Head of caudate nucleus (tissue), 42 donors: ENCODE measurements at places on chromosomes 5 and 9.

GRCh38 chr9:74697535-74697934, 190.2 kb downstream of the TRPM6 start:
- no peak for DNase-seq

- DNase-seq, result no peak
Measured at GRCh38 chr9:111154081-111154562, 115.9 kb upstream of the LPAR1 start.

DNA sequence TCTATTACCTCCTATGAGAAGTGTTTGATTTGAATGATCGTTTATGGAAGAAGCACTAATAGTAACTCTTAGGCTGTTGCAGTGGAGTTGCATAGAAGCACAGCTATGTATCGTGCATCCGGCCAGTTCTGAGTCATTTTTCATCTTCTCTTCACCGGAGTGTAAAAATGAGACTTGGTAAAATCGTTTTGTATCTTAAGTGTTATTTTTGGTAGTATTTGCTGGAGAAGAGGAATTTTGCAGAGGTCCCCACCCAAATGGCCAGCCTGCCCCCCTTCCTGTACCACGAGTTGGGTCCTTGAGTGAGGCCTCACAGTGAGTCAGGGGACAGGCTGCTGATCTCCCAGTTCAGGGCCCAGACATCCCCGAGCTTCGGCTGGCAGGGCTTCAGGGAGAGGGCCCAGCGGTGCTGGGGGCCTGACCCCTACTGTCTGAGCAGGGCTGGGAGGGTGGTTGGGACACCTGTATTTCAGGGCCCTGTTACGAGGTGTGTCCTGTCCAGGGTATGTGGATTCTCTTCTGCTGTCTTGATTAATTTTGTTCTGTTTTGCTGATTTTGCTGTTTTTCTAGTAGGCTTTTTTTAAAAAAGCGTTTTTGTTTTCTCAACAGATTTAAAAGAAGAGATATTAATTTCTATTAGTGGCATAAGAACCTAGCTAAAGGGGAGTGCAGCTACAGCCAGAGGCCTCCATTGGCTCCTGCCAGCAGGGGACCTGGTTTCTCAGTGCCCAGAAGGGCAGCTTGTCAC, 210.8 kb downstream of the TRIO start:
- DNase-seq, result no peak

GRCh38 chr9:91134608-91135007, 227.1 kb downstream of the AUH start:
- DNase-seq, result no peak

- DNase-seq, result no peak
Measured at GRCh38 chr5:74630453-74631066, 10.0 kb downstream of the ENC1 start.

DNA sequence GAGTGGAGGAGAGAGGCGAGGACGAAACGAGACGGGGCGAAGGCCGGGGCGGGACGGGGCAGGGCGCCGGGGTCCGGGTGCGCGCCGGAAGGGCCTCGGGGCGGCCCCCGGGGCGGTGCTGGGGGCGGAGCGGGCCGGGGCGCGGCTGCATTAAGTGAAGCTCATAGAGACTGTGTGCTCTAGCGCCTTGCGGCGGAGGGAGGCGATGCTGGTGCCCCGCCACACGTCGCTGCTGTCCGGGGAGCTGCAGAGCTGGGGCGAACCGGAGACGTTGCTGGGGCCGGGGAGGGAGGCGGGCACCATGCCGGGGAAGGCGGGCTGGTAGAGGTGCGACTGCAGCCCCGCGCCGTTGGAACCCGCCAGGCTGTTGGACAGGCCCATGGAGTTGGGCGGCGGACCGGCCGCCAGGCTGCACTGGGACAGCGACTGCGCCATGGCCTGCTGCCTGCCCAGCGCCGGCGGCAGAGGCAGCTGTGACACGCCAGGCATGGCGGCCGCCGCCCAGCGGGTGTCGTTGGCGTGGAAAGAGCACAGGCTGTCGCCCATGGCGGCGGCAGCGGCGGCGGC, 8.3 kb downstream of the OTP start:
- DNase-seq, result peak; percentile 49

GRCh38 chr5:150068071-150068470, 18.3 kb downstream of the CSF1R start:
- DNase-seq, result no peak

DNA sequence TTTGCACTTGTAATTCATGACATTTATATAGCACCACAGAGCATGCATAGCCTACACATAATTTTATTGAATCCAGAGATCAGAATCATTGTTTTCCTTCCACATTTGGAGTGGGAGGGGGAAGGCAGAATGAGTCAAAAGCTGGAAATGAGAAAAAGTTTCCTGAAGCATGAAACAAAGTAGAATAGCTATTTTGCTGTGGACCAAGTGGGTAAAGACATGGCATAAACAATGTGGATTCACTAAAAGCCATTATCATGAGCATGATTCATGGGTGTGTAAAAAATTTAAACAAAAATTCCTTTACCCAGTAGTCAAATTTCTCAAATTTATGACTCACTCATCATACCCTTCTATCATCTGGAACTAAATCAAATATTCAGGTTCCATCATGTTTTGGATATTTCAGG, 97.9 kb downstream of the YIPF5 start:
- no peak for DNase-seq

- no peak for DNase-seq
Measured at GRCh38 chr5:40406741-40407211, 272.9 kb upstream of the PTGER4 start.

- DNase-seq, result no peak
Measured at GRCh38 chr9:130677252-130677651, 12.9 kb downstream of the PRDM12 start.

GRCh38 chr9:129027224-129027684, 877 bp downstream of the SH3GLB2 start:
- DNase-seq, result no peak

DNA sequence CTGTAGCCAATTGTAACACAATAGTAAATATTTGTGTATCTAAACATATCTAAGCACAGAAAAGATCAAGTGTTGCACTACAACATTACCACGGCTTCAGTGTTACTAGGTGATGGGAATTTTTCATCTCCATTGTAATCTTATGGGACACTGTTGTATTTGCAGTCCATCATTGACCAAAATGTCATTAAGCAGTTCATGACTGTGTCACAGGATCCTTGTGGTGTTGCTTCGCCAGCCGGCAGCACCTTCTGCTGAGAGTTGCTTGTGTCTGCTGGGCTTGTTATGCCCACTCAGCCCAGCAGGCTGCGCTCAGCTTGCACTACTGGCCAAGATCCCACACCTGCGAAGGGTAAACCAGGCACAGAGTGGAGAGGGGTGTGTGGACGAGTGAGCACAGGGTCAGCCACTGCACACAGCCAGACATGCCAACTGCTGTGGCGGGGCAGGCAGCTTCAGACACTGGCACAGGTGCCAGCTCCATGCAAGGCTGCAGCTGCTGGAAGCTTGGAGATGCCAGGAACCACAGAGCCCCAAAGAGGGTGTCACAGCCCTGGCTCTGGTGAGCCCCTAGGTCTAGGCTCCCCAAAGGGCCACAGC, 273.7 kb downstream of the CETN3 start:
- DNase-seq, result no peak

- DNase-seq, result no peak
Measured at GRCh38 chr5:142792012-142792864, 22.1 kb downstream of the ARHGAP26 start.

DNA sequence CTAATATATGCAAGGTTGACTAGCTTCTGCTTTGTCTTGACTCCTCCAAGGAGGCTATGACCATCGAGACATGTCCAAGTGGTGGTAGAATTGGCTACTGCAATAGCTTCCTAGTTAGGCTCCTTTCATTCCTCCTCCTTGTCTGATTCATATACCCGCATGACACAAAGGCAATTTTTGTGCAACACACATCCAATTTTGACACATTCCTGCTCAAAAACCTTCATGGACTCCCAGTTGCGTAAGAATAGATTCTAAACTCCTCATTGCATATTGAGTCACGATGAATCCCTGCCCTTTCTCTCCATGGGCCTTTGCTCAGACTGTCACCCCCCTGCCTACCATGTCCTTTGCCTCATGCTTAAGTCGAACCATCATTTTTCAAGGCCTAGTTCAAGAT, 344.5 kb downstream of the ACTL7B start:
- no peak for DNase-seq

GRCh38 chr5:56900858-56901578, 8.4 kb upstream of the SETD9 start:
- no peak for DNase-seq

DNA sequence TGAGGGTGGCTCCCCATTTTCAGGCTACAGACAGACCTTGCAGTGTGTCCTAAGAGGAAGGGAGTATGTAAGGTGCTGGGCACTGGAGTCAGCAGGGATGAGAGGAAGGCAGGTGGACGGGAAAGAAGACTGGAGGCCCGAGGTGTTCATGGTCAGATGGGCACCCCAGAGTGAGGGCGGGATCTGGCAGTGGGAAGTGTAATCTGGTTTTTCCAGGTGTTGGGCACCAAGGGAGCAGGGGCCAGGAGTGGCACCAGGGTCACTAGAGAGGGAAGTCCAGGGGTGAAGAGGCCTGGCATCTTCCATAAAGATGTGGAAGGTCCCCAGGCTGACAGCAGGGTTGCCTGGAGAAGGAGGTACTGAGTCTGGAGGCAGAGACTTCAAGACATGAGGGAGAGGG, 29.7 kb downstream of the PITX1 start:
- no peak for DNase-seq

- no peak for DNase-seq
Measured at GRCh38 chr9:72351538-72352453, 13.2 kb downstream of the ZFAND5 start.

DNA sequence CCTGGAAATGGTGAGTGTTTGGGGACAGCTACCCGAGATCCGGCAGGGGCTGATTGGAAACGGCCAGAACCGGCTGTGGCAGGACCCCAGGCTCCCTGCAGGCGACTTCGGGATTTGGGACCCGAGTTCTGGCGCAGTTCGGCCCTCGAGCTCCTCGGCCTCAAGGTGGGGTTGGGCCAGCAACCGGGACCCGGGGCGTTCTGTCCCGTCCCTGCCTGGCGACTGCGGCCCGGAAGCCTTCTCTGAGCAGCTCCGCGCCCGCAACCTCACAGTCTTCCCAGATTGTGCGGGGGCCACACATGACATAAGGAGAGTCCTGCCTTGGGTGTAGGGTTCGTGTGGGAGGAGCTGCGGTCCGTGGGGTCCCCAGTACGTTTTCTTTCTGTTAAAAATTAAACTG, 23.2 kb upstream of the NEURL1B start:
- no peak for DNase-seq

GRCh38 chr5:61675015-61675692, 343.1 kb downstream of the ZSWIM6 start:
- peak; percentile 45 for DNase-seq

GRCh38 chr5:124703995-124704394, 42.4 kb downstream of the ZNF608 start:
- DNase-seq, result no peak

GRCh38 chr5:2194949-2195348, 312.2 kb upstream of the IRX4 start:
- no peak for DNase-seq

- no peak for DNase-seq
Measured at GRCh38 chr9:84945878-84946538, 276.5 kb downstream of the NTRK2 start.

DNA sequence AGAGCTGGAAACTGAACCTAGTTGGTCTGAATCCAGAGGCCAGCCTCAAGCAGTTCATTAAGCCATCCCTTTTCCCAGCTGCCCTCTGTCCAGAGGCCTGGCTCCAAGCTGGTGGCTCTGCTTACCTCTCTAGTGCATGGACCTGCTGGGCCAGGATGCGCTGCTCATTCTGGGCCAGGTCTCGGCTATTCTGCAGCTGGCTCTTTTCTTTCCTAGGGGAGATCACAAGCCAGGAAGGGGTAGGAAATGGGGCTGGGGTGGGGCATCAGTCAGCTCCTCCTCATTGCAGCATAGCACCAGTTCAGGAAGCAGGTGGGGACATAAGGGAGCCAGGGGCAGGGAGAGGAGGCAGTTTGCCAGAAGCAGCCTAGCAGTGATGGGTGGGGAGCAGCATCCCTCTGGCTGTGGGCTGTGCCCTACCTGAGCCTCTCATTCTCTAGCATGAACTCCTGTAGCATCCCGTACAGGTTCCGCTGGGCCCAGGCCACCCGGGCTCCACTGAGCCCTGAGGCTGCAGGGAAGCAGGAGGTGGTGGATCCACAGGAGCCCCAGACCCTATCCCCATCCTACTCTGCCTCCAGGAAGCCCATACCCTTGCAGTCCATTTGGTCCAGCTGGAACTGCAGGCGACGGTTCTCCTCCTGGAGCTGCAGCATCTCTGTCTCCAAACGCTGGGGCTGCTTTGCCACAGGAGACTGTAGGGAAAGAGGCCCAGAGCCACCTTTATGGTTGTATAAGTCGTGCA, 5.2 kb downstream of the KIF12 start:
- DNase-seq, result no peak

DNA sequence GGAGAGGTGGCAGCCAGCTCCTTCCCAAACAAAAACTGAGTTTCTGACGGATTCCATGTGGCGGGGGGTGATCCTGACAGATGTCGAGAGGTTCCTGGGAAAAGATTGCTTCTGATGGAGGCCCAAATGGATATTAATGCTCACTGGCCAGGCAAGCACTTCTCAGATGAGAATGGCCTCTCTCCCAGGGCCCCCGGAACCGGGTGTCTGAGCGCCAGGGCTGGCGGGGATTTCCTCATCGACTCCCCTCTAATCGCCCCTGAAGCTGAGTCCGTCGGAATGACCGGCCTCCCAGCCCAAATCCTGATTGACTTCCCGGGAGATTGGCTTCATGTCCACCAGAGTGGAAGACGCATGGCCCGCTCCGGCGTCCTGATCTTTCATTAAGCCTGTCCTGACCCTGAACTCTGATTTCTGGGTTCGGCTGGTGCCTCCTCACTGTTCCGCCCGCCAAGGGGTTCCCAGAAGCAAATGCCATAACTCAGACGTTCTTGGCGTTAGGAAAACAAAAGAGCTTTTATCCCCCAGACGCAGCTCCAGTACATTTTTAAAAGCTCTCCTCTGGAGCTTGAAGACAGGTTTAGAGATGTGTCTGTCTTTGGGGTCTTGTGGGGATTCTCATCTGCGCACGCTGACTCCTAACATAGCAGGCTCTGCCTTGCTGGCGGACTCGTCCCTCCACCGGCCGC, 17.6 kb downstream of the FIBCD1 start:
- no peak for DNase-seq

- no peak for DNase-seq
Measured at GRCh38 chr5:121285801-121286521, 565.7 kb upstream of the FTMT start.

DNA sequence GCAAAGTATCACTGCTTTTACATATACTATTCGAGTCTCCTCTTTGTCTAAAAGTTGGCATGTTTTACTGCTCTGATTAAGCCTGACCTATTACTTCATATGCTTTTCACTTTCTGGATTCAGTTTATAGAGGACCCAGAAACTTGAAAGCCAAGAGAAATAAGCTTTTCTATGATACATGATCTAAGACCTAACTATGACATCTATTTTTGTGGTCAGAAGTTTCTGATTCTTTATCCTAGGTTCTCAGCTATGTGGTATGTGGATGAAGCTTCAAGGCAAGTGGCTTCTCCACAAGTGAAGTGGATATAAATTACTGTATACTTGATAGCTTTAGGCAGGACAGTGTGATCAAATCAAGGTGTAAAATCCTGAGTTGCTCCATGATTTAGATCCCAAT, 6.3 kb downstream of the EDIL3 start:
- no peak for DNase-seq
